Activated effector memory CD4-positive, alpha-beta T cell treated with Interleukin-2 at 50 U/mL for 16 hours (primary cell): ENCODE measurements at places on chromosomes 3 and 15.

GRCh38 chr15:83848315-83849050 lies 194.6 kb downstream of the ADAMTSL3 start:
- no peak for DNase-seq

DNA sequence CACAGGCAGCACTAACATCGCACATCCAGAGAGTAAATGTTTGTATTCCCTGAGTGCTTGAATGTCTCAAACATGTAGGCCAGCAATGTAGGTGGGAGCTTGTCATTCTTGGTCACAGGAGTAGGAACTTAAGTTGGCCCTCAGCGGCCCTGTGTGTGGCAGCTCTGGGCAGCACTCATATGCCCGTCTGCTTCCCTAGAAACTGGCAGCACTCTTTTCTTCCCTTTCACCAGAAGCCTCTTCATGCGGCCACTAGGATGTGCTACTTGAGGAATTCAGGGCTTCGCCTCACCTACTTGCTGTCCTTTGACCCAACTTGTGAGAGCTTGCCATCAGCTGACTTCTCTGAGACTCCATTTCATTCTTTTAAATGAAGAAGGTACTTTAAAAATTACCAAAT lies 69.5 kb downstream of the TIPARP start:
- no peak for DNase-seq

GRCh38 chr3:191136347-191136746 lies 62.7 kb upstream of the OSTN start:
- no peak for DNase-seq

GRCh38 chr15:83372434-83372891 lies 74.7 kb upstream of the SH3GL3 start:
- DNase-seq: no peak

- DNase-seq: no peak
Observed at GRCh38 chr3:88235102-88235501, 85.3 kb downstream of the C3orf38 start.

DNA sequence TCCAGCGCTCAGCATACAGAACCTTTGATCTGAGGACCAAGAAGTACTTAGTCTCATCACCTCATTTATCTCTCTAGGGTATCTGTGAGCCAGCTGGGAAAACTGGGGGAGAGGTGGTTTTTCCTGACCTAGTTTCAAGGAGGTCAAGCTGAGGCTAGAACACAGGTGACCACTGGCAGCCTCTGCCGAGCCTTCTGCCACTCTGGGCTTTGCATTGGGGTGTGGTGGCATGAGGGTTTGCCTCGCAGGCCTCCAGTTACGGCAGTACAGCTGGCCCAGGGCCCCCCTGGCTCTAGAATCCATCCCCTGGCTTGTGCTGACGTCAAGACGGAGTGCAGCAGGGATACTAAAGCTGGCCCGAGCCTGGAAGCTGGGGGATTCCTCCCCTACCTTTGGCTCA lies 34.7 kb upstream of the CDCP1 start:
- no peak for DNase-seq

DNA sequence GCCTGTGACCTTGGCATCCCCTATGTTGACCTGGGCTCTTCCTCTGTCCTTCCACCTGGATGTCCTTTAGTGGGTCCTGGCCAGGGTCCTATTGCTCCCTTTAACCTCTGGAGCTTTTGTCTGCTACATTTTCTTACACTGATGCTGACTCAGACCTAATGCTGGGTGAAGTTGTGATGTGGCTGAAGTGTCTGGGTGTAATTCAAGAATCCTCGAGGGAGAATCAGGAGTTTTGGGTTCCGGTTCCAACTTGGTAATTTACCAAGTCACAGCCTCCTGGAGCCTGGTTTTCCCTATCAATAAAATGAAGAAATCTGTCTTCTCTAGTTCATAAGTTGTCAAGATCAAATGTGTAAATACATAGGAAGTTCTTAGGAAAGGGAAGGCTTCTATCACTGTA lies 25.6 kb downstream of the CEP19 start:
- no peak for DNase-seq

- DNase-seq: no peak
Observed at GRCh38 chr3:59658274-59658673, 608.4 kb upstream of the CFAP20DC start.

- no peak for DNase-seq
Observed at GRCh38 chr3:145639003-145639606, 521.9 kb downstream of the PLOD2 start.

DNA sequence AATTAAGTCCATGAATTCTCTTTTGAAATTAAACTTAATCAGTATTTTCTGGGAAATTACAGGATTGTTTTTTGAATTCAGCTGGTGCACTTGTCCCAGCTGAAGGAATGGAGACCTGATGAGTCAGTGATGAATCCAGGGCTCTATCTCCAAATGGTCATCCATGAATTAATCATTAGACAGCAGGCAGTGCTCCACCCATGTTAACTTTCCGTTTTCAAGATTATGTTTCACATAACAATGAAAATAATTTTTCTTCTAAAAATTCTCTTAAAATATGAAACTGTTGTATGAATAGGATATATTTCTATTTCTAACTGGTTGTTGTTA lies 13.9 kb upstream of the PAQR9 start:
- no peak for DNase-seq

GRCh38 chr3:40924559-40925141 lies 274.7 kb upstream of the CTNNB1 start:
- DNase-seq: no peak

DNA sequence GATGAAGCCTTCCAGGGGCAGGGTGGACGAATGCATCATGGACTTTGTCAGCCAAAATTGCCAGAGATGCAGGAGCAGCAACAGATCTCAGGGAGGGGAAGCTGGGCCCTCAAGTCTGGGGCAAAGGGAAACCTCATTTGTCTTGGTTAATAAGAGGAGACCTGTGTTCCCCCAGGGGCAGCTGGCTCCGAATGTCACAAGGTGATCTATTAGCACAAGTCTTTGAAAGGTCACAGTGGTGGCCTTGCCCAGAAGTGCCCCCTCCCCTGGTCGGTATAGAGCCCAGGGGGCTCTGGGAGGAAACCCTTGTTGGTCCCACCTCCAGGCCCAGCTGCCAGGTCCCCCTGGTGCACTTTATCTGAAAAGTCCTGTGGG lies 46.2 kb downstream of the ABTB1 start:
- no peak for DNase-seq

DNA sequence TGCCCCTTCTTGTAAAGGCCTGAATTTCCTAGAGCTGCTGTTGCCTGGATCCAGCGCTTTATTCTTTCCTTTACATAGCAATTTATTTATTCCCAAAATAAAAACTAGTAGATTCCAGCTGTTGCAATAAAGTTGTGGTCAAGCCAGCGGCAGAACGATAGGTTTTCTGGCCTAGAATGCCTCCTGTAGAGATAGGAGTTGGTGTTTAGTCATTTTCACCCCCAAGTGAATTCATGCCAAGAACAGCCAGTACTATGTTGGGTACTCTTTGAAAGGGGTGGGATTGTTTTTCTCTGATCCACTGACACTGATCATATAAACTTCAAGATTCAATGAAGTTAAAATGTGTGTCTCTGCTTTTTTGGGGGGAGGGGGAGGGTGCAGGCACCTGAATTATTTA lies 69.7 kb downstream of the KLHL25 start:
- no peak for DNase-seq

DNA sequence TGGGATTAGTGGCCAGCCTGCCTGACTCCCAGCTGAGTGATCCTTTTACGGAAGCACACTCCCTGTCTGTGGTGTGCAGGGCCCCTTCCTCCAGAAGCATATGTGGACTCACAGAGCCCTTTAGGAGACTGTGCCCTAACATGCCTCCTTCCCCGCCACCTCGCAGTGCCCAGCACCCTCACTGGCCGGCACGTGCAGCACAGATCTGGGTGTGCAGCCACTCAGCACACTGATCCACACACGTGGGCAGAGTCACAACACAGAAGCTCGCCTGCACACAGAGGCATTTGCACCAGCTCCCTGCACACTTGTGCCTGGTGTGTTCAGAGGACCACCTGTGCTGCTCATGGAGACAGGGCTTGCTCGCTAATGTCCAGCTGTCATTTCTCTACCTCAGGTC lies 23.6 kb upstream of the CSPG4 start:
- DNase-seq: no peak
